ENCODE measurements at places on chromosomes 12 and 14.

DNA sequence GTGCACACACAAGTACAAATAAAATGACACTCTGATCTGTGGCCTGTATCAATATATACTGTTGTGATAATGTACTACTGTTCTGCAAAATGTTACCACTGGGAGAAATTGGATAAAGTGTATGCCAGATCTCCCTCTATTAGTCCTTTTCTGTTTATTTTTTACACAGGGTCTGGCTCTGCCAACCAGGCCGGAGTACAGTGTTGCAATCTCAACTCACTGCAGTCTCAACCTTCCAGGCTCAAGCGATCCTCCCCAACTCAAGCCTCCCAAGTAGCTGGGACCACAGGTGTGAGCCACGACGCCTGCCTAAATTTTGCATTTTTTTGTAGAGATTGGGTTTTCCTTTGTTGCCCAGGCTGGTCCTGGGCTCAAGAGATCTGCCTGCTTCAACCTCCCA is 1.9 kb downstream of the NT5DC3 start:
- DNase-seq: no peak

DNA sequence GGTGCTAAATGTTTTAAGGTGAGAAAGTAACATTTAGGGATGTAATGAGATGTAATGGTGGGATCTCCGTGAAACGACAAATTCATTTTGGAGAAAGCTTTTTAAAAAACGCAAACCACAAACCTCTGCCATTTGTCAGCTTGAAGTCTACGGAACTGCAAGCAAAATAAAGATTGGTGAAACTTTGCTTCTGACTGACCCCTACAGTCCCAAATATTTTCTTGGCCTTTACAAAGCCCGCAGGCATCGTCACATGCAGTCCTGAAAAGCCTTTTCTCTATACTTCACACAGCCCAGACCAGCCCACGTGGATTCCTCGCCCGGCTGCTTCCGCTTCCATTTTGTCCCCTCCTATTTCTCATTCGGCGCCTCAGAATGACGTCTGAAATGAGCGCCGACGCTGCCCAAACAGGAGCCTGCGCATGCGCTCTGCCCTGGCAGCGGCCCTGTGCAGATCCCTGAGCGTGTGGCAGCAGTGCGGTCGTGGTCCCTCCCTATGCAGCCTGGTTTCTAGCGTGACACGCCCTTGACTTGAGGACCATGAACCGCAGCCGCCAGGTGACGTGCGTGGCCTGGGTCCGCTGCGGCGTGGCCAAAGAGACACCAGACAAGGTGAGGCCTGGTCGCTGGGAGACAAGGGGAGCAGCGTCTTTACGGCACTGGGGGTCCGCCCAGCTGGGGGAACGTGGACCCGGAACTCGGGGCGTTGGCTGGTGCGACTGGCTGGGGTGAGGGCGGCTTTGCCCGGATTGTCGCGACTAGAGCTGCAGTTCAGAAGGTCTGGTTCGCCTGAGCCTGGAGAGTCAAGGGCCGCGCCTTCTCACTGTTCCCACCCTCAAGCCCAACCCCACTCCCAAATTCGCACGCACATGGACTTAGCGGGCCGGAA is at the start of gene PWP1:
Gene PWP1, plus strand, starts transcription at position 440 of the 889 bp plus-strand sequence. Its CDS starts 101 bp downstream, at position 541.
- DNase-seq: peak; percentile 97

DNA sequence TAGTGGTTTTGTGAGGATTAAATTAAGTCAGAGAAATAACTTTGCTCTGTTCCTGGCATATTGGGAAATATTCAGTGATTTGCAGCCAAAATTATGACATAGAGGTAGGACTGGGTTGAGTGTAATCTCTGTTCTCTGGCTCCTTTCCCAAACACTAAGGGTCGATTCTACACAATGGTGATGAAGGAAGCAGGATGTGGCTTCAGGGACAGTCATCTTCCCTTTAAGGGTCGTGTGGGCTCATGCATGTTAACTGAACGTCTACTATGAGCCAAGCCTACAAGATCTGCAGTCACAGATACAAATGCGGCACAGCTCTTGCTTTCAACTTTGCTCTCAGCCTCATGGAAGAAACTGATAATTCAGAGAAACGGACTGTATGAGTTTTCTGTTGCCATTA is 381.6 kb downstream of the VRK1 start:
- no peak for DNase-seq

GRCh38 chr12:54393743-54394142 is 9.2 kb upstream of the ZNF385A start:
- DNase-seq: no peak

DNA sequence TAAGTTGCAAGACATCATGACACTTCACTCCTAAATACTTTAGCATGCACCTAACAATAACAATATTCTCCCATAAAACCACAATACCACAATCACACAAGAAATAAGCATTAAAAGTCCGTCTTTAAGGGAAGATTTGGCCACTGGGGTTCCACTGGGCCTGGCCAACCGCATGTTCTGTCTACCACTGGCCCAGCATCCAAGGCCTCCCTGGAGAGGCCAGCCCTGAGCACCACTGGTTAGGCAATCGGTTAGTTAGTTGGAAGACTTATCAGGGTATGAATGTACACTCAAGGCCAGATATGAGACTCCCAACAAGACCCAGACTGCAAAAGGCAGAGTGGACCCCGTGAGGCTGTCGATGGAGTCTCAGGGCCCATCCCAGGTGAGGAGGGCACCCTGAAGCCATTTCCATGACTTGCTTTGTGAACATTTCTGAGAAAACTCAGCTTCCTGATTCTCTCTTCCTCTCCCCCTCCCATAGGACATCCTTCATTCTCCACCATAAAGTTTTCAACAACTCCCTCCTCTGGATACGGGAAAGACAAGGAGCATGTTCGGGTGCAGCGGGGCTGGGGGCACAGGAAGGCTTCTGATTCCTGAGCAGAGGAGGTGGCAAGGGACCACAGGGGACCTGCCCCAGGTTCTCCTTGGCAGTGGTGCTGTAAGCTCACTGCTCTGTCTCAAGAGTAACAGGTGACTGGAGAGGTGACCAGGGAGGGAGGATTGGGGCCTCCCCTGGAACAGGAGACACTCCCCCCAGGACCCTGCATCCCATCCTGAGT is 5.9 kb downstream of the PXN start:
- DNase-seq: no peak

- no peak for DNase-seq
These were observed 325 bp downstream of the C12orf60 start for GRCh38 chr12:14803830-14804160.

DNA sequence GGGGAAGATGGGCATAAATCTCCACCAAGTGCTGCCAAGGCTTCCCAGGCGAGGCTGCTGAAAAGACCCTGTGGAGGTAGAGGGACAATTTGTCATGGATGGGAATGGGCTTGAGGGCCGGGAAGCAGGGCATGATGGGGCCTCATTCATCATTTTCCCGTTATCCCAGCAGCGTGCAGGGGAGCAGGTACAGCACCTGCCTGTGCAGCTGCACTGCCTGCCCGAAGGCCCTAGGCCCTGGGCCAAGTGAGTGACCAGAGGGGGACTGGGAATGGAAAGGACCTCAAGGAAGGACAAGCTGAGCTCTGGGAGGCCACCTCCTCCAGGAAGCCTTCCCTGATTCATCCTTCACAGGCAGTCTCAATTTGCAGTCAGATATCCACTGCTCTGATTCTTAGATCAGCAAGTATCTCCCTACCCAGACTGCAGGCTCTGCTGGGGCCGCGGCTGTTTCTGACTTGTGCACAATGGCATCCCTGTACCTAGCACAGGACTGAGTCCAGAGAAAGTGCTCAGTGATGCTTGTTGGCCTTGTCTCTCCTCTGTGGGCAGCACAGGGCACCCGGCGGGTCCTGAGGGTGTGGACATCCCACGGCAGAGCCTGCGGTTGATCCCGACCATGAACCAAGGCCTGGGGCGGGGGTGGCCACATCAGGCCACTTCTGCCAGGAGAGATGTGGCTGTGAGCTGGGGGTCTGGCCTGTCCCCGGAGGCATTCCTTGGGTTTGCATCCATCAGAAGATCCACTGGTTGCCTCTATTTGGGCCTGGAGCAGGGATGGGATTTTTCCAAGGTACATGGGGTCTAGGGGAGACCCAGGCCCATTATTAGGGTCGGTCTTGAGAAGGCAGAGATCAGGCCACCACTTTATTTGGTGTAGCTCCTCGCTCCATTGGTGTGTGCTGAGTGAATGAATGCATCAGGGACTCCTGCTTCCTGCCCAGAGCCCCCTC is 167.3 kb upstream of the RTL1 start:
- DNase-seq: no peak

GRCh38 chr14:36852981-36853691 is 191.5 kb downstream of the PAX9 start:
- DNase-seq: no peak

Data from naive thymus-derived CD8-positive, alpha-beta T cell (primary cell).